ENCODE measurements at places on chromosomes 4 and X. TPM values are rescaled to one million over a fixed set of nuclear protein-coding genes. Genes with fewer than 3 reads are reported as not detected.

GRCh38 chr4:91935217-91935616, 368.5 kb upstream of the GRID2 start:
- no peak for DNase-seq

DNA sequence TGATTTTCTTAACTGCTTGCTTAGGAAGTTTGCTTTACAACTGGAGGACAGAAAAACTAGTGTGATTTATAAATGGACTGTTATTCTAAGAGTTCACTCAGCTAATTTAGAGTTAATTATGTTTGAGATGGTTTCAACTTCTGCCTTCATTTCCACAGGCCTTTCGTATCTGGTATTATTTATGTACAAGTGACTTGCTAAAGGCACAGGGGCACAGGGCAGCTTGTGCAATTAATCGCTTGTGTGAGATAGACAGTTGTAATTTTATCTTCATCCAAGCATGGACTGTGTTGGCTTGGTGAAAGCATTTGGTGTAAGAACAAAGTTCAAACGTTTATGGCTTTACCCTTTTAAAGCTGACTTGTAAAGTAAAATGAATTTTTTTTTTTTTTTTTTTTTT, 38.3 kb downstream of the GPAT3 start:
- no peak for DNase-seq

- no peak for DNase-seq
These were observed 28.1 kb upstream of the LNX1 start for GRCh38 chr4:53619431-53619830.

DNA sequence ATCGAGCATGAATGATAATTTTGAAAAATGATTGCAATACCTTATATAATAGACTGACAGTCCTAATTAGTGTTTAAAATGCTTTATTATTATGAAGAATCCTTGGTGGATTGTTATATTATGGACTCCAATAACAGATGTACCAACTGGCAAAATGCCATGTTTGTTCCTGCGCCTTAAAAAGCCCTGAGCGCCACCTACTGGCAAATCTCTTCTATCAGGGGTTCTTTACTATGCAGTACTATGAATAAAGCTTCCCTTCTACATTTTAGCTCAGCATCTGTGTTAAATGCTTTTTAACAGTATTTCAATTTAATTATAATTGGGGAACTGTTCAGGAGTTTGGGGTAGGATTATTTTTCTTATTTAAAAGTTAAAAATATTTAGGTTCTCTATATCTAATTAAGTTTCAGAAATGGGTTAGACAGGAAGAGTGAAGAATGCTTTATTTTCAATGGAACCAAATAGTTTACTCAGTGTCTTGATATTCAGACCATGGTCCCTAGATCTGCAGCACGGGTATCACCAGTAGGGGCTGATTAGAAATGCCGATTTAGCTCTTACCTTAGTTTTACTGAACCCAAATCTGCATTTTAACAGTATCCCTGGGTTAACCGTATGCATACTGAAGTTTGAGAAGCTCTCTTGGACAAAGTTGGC, 20.0 kb downstream of the CFAP97 start:
- DNase-seq = no peak

GRCh38 chr4:37389967-37390580, 145.5 kb downstream of the NWD2 start:
- DNase-seq = no peak

DNA sequence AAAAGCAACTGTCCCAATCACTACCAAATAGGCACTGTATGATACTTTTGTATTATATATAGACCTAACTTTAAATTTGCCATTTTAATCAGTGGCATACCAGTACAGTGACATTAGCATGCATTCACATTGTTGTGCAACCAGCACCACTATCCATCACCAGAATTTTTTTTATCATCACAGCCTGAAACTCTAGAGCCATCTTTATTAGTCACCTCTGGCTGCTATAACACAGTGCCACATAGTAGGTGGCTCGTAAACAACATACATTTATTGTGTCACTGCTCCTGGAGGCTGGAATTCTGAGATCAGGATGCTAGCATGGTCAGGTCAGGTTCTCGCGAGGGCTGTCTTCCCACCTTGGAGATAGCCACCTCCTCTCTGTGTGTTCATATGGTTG, 188.4 kb upstream of the GALNT7 start:
- no peak for DNase-seq

DNA sequence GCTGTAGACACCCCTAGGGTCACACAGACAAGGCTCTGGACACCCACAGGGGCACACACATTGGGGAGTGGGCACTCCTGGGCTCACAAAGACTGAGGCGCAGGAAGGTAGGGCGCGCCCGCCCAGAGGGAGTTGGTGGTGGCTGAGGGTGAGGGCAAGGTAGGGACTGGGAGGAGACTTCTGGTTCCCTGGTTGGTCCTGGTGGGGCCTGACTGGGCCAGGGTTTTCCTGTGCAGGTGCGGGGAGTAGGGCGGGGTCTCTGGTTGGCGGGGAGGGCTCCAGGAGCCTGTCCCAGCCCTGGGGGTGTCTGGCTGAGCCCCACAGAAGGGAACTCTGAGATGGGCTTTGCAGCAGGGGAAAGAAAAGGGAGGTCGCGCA, 6.7 kb upstream of the WAS start:
- DNase-seq = no peak

DNA sequence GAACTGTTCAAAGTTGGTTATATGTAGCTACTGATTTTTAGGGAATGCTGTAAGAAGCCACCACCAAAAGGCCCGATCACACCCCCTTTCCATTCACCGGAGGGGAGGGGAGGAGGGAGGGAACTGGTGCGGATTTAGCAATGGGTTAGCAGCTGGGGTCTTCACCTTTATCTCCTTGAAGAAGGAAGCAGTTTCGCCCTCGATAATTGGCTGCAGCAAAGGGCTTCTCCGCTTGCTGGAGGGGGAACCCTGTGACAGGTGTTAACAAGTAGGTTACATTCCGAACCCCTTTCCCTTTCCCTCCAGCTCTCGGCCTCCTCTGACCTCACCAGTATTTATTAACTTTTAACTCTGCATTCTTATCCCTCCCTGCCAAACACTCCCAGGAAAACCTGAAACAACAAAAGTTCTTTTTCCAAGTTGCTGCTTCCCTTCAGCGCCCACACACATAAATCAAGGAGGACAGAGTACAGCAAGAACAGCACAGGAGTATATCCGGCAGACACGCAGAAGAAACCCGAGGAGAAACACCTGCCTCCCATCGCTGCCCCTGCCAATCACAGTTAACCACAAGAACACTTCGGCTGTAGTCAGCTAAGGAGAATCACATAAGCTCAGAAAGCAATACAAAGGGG, 39.8 kb upstream of the NAP1L5 start:
- no peak for DNase-seq

The PRSS48 gene
- total RNA-seq = not detected

The FTSJ1 gene
- 40.4 TPM for total RNA-seq

The MSX1 gene
- total RNA-seq = 38.9 TPM

The MED12 gene
- total RNA-seq = 46.7 TPM

The IL1RAPL1 gene
- not detected for total RNA-seq

The OTUD6A gene
- total RNA-seq = not detected

The ARAP2 gene
- 13.5 TPM for total RNA-seq

The FATE1 gene
- not detected for total RNA-seq
